ENCODE measurements at places on chromosomes 6 and 20.

- DNase-seq = no peak
These were observed 755.8 kb downstream of the DHX35 start for GRCh38 chr20:39717936-39718335.

DNA sequence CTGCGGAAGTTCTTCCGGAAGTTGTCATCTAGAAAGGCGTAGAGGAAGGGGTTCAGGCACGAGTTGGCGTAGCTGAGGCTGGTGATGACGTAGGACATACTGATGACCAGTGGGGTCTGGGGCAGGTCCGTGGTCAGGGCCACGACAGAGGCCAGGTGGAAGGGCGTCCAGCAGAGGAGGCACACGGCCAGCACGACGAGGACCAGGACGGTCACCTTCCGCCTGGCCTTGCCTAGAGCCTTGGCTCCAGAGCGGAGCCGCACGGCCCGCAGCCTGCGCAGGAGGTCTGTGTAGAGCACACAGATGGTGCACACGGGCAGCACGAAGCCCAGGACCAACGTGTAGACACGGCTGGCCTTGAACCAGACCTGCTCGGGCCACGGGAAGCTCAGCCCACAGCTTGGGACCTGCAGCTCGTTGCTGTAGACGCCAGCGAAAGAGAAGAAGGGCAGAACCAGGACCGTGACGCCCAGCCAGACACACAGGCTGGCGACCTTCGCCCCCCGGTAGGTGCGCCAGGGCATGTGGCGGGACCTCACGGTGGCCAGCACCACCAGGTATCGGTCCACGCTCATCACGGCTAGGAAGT is 1.4 kb downstream of the NPBWR2 start:
- no peak for DNase-seq

DNA sequence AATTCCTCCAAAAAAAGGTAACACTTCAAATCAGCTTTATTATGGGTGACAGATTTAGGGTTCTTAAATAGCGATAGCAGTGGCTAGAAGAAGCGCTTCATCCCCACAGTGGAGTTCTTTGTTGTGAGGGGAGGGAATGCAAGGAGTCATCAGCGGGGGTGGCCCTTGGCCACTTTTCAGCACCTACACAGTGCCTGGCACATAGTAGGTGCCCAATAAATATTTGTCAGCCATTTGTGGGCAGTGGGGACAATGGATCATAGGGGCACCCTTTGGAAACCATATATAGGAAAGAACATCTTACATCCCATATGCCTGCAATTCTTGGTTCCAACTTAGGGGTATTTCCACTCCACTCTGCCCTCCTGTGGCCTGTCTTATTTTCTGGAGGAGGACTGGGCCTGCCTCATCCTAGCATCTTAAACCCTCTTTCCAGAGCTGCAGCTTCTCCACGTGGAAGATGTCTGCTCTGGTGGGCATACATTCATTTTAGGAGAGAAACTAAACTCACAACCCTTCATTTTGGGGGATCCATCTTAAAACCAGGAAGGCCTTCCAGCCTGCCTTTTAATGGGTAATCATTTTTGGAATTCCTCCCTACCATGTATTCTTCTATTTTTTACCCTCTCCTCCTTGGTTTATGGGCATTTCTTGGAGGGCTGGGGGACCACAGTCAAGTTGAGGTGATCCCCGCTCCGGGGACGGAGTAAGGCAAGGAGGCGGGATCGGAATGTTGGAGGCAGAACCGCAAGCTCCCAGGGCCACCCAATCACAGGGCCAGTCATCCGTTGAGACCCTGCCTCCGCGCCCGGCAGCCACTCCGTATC is 2.6 kb upstream of the GPSM3 start:
- DNase-seq = no peak

- DNase-seq = no peak
These were observed 87.7 kb downstream of the CEBPB start for GRCh38 chr20:50278377-50278683.

DNA sequence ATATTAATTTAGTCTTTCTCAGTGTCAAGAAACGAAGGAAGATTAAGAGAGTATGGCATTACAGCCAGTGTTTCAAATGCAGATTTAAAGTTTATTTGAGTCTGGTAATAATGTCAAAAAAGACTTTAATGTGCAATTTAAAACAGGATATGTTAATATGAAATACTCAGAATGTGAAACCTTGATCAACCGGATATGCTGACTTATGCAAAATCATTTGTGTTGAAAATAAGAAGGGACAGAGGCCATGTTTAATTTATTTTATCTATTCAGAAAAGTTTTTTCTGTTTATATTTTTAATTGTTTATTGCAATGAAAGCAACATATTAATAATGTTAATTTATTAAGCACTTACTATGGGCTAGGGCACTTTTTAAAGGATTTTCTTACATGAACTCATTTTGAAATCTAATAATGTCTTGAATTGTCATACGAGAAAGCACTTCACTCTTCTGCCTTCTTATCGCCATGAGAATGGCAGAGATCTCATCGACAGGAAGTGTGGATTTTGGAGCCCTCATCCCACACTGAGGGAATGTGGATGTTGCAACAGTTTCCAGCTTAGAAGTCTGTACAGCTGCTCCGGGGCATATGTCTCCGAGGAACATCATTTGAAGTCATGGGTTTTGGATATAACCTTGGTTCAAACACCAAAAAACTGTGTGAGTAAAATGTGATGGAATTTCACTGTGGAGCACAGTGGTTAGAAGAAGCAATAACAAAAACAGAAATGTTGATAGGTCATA is 1410.4 kb downstream of the EPHA7 start:
- DNase-seq = no peak

DNA sequence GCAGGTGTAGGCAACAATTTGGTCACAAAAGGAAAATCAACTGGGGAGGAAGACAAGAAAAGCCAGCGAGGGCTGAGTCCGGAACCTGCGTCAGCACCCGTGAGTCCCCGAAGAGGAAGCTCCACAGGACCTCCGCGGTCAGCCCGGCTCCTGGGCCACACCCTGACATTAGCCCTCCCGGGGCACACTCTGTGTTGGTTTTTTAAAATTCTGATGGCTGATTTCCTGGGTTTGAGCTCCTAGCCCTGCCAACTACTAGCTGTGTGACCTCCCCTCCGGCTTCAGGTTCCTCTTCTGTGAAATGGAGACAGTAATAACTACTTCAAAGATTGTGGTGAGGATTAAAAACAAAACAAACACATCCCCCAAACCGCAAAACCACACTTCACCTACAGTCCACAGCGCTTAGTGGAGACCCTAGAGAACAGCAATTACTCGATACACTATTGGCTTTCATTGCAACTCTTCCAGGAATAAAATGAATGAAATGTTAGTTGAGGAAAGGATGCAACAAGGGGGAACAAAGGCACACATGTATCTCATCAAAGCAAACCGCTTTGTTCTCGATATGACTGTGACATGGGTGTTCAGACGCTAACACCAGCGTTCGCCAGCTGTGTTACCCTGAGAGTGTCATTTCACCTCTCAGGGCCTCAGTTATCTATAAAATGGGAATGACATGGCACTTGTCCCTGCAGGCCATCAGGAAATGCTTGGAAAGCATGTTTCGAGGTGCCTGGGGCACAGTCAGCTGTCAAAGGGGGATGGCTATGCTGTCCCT is 985 bp downstream of the ZBP1 start:
- no peak for DNase-seq

GRCh38 chr6:105601541-105602236 is 198.8 kb upstream of the PREP start:
- DNase-seq = no peak

DNA sequence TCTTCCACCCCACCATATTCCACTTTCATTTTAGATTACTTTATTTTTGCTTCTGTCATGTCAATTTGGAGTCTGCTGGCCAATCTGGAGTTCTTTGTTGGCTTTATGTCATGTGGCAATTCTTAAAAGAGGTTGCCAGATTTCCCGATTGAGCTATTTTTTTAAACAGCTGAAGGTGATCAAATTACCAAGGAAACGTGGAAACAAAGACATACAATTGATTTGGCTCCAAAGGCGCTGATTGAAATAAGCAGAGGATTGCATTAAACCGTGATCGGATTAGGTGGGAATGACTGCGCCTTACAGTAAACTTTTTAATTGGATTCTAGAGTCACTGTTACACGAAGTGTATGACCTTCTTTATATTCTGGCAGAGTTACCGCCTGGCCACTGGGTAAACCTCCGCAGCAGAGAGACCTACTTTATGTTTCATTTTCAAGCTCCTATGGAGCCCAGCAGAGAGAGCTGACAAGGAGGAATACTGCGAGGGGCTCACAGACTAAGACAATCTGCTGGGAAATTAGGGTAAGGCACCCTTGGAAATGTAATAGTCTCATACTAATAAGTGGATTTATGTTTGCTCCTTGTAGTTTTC is 37.9 kb downstream of the SIM1 start:
- no peak for DNase-seq

- DNase-seq = no peak
These were observed 64.5 kb downstream of the JAG1 start for GRCh38 chr20:10609276-10609675.

- no peak for DNase-seq
These were observed 181.7 kb downstream of the WDR27 start for GRCh38 chr6:169520104-169520503.

GRCh38 chr6:38935051-38935450 is 113.5 kb upstream of the GLP1R start:
- DNase-seq = no peak

GRCh38 chr20:17376031-17376430 is 149.2 kb downstream of the PCSK2 start:
- DNase-seq = no peak

GRCh38 chr6:33914645-33915044 is 110.8 kb upstream of the MLN start:
- DNase-seq = no peak

DNA sequence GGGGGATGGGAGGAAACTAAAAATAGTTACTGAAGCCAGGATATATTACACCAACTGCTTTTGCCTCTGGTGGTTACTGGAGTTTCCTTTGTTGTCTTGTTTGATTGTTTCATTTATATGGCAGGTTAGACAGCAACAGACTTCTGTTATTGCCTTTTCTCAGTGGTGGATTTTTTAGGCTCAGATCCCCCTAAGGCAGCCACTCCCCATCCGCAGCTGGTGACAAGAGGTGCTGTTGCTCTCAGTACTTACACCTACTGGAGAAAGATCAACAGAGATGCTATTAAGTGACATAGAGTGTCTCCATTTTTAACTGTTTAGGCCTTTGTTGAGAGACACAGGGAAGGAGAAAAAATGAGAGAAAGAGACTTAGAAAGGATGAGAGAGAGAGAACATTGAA is 552.1 kb downstream of the PKHD1 start:
- DNase-seq = no peak

DNA sequence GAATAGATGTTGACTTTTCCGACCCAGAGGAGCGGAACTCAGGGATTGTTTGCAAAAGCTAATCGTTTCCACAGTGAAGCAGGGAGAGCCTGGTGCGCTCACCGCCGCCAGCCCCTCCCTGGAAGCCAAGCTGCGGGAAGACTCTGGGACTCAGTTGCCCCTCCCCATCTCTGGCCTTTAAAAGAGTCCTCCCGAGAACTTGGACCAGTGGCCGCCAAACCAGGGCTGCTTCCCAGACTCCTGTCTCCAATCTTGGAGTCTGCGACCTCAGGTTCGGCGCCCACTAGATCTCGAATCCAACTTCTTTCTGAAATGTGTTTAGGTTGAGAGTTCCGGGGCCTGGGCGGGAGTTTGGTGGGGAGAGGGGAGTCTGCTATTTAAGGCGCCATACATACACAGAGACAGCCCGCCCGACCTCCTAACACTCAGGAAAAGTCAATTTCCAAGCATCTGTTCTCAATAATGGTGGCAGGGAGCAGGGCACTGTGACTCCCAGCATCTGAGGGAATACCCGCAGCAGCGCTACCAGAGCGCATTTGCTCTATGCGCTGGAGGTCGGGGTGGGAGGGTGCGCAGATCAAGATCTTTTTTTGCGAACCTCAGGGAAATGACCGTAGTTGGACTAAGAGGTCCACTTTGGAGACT is 800 bp upstream of the GRIK2 start:
- DNase-seq = peak; percentile 14

DNA sequence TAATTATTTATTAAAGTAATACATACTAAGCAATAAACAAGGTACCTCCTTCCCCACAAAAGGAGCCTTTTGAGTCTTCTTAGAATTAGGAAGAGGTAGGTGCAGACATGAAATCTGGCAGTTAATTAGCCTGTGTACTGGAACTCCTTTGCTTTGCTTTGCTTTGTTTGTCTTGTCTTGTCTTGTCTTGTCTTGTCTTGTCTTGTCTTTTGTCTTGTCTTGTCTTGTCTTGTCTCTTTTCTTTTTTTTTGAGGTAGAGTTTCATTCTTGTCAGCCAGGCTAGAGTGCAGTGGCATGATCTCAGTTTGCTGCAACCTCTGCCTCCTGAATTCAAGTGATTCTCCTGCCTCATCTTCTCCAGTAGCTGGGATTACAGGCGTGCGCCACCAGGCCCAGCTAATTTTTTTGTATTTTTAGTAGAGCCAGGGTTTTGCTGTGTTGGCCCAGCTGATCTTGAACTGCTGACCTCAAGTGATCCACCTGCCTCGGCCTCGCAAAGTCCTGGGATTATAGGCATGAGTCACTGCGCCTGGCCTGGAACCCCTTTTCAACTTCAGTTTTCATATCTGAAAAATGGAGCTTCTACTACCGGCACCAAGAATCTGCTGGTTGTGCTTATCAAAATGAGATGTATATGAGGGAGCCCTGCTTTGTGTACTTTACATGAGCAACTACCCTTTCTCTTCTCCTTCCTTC is 301.2 kb downstream of the CDKAL1 start:
- no peak for DNase-seq

- DNase-seq = peak; percentile 72
These were observed at the start of gene FOXQ1 for GRCh38 chr6:1311400-1312202. FOXQ1 (plus strand) TSS chr6:1312098; CDS start chr6:1312705, 607 bp downstream.

GRCh38 chr6:31351401-31352309 is 5.3 kb downstream of the HLA-B start:
- no peak for DNase-seq

- no peak for DNase-seq
These were observed 244.2 kb upstream of the POU3F2 start for GRCh38 chr6:98590136-98590681.

DNA sequence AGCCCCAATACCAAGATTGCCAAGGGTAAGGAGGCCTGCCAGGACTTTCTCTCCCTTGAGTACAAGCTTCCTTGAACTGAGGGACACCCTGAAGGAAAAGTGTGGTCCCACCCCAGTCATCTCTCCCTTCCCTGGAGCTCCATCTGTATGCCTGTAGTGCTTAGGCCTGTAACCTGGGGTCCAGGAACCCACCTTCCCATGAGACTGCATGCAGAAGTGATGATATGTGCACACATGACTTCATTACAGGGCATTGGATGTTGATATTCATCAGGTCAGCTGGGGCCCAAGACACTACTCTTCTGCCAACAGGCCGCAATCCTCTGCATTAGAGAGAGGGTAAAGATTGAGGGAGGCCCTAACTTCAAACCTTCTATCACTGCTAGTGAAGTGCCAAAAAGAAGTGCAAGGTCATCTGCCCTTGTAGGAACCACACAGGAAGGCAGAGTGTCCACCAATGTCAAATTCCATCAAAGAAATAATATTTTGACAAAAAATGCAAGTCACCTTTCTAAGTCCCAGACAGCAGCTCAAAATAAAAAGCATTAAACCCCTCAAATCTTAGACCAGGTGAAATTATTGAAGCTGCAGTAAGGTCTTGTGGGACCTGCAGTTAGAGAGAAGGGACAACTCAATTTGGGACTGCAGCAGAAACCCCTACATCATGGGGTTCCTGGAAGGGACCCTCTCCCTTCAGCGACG is 5.1 kb downstream of the HLA-F start:
- no peak for DNase-seq

- DNase-seq = no peak
These were observed 31.2 kb downstream of the SIRPD start for GRCh38 chr20:1526310-1526709.

- no peak for DNase-seq
These were observed 16.6 kb downstream of the PHACTR3 start for GRCh38 chr20:59620860-59621505.

GRCh38 chr6:43851204-43851865 is 81.3 kb downstream of the VEGFA start:
- peak; percentile 48 for DNase-seq

- DNase-seq = peak; percentile 16
These were observed 649.1 kb downstream of the EPM2A start for GRCh38 chr6:145086197-145086596.
